Renal cortex interstitium (tissue), 15 donors: ENCODE measurements at places on chromosomes 4 and X. TPM values are rescaled to one million over a fixed set of nuclear protein-coding genes. Genes with fewer than 3 reads are reported as not detected.

SPRY1 gene
- 110 TPM for polyA plus RNA-seq

SMIM43 gene
- 0.58 TPM for polyA plus RNA-seq

OPN1LW gene
- polyA plus RNA-seq, result not detected

CT55 gene
- 0.30 TPM for polyA plus RNA-seq

MTMR1 gene
- polyA plus RNA-seq, result 24.2 TPM

PGAM4 gene
- 0.28 TPM for polyA plus RNA-seq

SERTM2 gene
- not detected for polyA plus RNA-seq

DNAAF6 gene
- polyA plus RNA-seq, result 0.06 TPM

- DNase-seq, result no peak
Measured at GRCh38 chrX:2243913-2244460, 256.8 kb downstream of the DHRSX start.

- DNase-seq, result no peak
Measured at GRCh38 chrX:109990582-109991276, 12.2 kb upstream of the TMEM164 start.

- no peak for DNase-seq
Measured at GRCh38 chr4:169253113-169253671, 17.6 kb downstream of the SH3RF1 start.

DNA sequence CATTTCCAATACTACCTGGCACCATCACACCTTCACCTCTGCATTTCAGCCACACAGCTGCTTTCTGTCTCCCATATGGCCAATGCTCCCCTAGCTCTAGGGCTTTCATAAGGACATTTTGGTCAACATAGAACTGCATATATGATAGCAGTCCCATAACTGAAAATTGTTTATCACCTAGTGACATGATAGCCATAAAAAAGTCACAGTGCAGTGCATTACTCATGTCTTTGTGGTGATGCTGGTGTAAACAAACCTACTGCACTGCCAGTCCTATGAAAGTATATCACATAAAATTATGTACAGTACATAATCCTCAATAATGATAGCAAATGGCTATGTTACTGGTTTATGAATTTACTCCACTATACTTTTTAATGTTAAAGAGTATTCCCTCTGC, 221.0 kb downstream of the NAF1 start:
- no peak for DNase-seq

DNA sequence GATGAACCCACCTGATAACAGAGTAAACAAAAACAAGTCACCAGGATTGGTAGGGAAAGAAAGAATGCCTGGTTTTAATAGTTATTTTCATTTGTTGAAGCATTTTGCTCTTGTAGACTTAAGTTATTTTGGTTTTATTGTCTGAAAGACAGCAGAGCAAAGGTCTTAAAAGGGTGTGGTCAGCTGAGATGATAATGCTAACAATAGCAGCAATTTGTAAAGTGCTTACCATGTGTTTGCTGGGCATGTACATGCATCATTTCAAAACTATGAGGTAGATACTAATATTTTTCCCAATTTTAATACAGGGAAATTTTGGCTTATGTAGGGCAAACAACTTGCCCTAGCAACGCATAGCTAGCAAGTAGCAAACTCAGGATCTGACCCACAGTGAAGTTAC, 46.8 kb upstream of the SLC10A4 start:
- DNase-seq, result no peak

- no peak for DNase-seq
Measured at GRCh38 chr4:78379991-78380729, 171.4 kb upstream of the ANXA3 start.

DNA sequence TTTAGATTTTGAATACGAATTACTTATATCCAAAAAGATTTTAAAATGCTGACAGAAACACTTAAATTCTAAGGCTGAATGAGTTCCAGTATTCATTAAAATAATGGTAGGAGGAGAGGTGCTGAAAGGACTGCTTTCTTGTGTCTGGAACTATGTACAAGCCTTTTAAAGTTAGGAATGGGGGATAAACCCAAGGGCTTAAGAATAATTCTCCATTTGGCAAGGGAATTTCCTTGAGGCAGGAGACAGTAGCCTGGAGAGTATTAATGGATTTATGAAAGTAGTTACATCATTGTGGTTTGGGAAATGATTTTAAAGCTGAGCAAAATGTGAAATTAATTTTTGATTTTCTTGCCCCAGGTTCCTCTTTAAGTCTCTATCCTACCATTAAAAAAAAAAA, 266.5 kb upstream of the KCNIP4 start:
- DNase-seq, result no peak

- no peak for DNase-seq
Measured at GRCh38 chr4:10143171-10143570, 26.6 kb upstream of the WDR1 start.

GRCh38 chrX:10107483-10107882, 49.3 kb upstream of the CLCN4 start:
- DNase-seq, result no peak

DNA sequence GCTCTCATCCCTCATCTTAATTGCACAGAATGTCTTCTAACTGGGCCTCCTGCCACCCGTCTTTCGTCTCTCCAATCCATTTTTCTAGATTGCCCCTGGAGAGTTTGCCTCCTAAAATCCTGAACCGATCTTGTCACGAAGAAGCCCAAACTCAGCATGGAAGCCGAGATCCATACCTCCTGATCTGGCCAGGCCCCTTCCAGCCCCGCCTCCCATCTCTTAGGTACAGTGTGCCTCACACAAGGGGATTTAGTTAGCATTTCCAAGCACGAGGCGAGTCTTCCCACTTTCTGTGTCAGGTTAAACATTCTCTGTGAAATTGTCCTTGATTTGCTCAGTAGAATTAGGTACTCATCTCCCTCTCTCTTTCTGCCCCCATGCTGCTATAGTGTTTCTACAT, 80.0 kb upstream of the TENM3 start:
- DNase-seq, result no peak

- DNase-seq, result no peak
Measured at GRCh38 chr4:184252136-184253071, 34.7 kb upstream of the ENPP6 start.

GRCh38 chr4:15717086-15717485, 14.2 kb downstream of the BST1 start:
- no peak for DNase-seq

DNA sequence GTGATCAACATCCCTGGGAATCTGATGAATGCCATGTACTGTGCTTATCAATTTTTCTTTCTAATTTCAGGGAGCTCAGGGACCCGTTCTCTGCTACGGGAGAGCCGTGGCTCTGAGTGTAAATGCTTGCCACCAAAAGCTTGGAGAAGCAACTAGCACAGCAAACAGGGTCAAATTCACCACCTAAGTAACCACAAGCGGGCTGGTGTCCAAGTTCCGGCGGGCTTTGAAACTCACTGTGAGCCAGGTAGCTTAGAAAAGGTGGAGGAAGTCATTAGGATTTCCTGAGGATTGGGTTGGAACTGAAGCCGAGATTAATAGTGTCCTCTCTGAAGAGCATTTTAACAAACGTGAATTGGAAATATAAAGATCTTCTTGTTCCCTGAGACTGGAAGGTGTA, 87.2 kb downstream of the CLDN34 start:
- no peak for DNase-seq

DNA sequence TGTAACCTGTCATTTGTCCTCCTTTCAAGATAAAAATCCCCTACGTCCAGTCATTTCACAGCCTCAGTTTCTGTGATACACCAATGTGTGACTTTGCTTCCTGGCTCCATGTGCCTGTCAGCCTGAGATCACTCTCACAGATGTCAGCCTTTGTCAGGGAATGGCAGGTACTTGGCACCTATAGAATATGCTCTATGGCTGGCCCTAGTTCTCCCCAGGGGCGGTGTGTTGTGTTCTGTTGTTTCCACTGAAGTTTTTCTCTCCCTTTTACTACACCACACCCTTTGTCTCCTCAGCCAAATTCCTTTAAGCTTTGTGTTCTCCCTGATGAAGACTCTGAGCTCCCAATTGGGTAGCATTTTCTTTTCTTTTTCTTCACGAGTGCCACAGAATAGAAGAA, 81.7 kb downstream of the ALPK1 start:
- DNase-seq, result no peak

GRCh38 chrX:118228041-118228440, 111.4 kb upstream of the KLHL13 start:
- DNase-seq, result no peak

- DNase-seq, result no peak
Measured at GRCh38 chrX:123424546-123424945, 240.5 kb downstream of the GRIA3 start.

GRCh38 chr4:103137446-103137827, 37.8 kb upstream of the BDH2 start:
- no peak for DNase-seq

DNA sequence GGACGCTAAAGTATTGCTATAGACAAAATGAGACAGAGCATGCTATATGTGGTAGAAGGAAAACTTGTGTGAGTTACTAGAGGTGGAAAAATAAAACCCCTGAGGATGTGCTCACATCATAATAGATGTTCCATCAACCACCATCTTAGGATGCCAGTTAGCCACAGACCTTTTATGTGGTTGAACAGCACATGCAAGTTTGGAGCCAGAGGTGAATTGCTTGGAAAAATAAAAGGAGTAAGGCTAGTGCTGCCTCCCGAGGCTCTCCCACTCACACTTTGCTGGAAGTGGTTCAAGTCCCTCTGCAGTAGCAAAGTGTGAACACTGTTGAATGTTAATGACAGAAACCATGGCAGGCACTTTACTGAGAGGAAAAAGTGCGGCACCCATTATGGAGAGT, 39.4 kb upstream of the PPARGC1A start:
- DNase-seq, result no peak

GRCh38 chrX:30161043-30161442, 54.3 kb upstream of the MAGEB2 start:
- DNase-seq, result no peak

DNA sequence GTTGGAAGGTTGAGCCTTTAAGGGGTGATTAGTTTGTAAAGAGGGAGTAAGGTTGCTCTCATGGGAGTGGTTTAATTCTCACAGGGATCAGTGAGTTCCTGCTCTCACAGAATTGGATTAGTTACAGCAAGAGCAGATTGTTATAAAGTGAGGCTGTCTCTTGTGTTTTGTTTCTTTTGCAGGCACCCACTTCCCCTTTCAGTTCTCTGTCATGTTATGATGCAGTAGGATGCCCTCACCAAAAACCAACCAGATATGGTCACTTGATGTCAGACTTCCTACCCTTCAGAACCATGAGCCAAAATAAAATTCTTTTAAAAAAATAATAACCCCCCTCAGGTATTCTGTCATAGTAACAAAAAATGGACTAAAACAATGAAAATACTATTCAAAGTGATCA, 19.9 kb upstream of the IGSF1 start:
- no peak for DNase-seq

DNA sequence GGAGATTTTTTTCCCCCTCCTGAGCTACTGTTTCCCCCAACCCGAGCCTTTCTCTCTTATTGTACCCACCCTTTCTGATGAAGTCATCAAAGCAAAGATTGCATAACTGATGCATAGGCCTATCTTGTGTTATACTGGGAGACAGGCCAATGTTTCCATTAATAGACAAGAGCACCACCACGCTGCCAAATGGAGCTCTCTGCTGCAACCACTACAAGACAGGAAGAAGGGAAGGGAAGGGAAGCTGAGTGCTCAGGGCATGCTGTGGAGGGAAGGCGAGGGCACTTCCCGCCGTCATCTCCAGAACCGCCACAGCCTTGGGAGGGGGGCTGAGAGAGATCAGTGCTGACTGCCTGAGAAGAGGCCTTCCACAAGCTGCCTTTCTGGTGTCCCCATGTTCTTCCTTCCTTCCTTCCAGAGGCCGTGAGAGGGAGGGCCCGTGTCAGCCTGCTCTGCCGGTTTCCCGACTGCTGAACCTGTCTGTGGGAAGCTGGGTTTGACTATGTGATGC, 75.0 kb downstream of the MGST2 start:
- DNase-seq, result no peak
